Right cardiac atrium (tissue), 5 donors: ENCODE measurements at places on chromosomes 7 and 10. TPM values are rescaled to one million over a fixed set of nuclear protein-coding genes. Genes with fewer than 3 reads are reported as not detected.

Gene PSPH
- total RNA-seq, result 14.1 TPM

Gene POLD2
- 85.8 TPM for total RNA-seq

GRCh38 chr10:104040862-104041789 lies 44.6 kb downstream of the COL17A1 start:
- no peak for DNase-seq

- no peak for DNase-seq
These were observed 18.3 kb upstream of the ZC3HAV1L start for GRCh38 chr7:139054101-139054500.

GRCh38 chr7:50690541-50691011 lies 92.1 kb downstream of the GRB10 start:
- DNase-seq, result no peak

DNA sequence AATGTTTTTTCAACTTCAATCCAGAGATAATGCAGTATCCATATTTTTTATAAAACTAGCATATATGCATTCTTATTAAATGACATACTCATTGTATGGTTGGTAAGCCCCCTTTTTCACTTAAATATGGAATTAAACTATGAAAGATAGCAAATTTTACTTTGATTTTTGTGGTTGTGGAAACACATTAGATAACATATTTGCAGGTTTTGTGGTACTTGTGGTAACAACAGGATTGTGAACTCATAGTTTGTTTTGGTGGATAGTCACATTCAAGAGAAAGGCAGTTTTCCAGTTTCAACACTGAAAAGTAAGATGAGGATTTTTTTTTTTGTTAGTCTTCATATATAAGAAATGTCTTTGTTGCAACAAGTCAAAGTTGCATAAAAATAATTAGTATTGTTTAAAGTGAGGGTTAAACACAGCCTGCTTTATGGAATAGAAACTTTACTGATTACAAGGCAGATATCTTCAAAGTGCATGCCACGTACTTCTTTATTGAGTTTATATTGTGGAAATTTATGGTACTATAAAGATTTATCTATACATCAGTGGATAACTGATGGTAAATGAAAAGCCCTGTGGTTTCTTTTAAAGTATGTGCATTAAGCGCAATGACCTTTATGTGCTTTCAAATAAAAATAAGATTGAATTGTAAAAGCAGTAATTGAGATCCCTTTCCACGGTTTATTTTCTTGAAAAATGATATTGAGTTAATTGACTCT lies 39.7 kb upstream of the SEMA3D start:
- DNase-seq, result no peak

Gene OR6B1
- total RNA-seq, result not detected

Gene GRM8
- total RNA-seq, result not detected

DNA sequence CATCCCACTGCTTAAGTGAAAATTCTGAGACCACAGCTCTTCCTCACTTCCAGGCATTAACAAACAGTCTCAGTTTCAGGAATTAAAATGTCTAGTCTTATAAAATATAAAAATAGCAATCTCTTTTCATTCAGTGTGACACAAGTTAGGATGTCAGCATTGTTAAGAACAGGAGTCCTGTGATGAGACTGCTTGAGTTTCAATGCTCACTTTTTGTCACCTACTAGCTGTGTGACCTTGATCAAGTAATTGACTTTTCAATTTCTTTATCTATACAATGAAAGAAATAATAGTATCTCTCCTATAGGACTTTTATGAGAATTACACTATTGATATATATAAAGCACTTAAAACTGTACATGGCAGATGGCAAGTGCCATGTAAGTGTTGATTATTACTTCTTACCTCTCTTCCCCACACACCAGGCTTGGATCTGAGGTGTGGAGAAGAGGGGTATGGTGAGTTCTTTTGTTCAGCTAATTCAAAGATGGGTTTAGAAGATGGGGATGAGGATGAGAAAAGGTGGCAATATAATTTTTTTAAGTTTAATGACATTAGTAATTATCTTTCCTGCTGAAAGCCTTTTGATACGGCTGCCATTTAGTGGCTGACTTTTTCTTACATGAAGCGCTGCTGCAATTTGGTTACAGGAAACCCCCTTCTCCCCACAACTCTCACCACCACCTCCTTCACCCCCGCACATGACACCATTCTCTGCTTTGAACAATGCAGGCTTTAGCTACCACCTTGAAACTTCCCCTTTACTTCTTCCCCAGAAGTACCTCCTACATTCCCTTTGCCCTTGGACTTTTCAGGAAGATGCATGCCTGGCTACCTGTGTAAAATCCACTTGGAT lies 20.8 kb upstream of the HYAL4 start:
- no peak for DNase-seq

Gene ANKRD30A
- total RNA-seq, result not detected

DNA sequence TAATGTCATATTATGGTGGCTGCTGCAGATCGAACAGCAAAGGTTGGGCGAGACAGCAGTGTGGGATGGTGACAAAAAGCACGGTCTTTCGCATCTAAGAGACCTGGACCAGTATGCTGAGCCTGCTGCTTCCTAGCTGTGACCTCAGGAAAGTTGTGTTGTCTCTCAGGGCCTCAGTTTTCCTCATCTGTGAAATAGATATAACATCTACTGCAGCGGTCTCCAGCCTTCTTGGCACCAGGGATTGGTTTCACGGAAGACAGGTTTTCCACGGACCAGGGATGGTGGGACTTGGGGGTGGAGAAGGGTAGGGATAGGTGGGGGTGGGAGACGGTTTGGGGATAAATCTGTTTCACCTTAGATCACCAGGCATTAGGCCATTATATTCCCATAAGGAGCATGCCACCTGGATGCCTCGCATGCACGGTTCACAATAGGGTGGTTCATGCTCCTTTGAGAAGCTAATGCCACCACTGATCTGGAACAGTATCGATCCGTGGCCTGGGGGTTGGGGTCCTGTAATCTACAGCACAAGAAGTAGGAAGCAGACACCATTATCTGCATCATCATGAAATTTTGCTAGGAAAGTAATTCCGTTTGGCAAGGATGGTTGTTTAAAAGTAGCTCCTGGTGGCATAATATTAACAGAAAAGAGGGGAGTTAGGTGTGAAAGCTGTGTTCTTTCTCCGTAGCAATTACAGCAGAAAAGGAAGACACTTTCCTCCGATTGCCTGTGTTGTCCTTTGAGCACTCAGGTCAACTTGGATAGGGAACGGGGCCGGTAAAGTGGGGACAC lies 10.8 kb downstream of the KLF6 start:
- no peak for DNase-seq

DNA sequence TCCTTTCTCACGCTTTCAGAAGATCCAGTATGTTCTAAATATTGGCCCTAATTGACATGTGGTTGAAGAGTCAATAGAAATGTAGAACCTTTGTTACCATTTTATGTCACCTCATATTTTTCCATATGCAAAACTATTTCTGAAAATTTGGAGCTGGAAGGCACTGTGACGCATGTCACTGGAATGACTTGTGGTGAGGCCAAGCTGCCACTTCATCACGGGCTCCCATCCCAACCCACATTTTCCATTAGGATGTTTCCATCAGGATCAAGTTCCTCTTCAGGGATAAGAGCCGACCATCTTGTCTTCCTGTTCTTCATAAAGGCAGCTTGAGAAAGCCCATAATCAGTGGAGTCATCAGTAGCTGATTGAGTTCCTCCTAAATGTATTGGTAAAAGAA lies 1241.7 kb downstream of the GATA3 start:
- DNase-seq, result no peak

Gene SCART1
- 1.4 TPM for total RNA-seq

- DNase-seq, result no peak
These were observed 25.2 kb downstream of the FAM241B start for GRCh38 chr10:69655124-69655867.

- DNase-seq, result no peak
These were observed at the start of gene NKX1-2 for GRCh38 chr10:124450012-124450782. Gene NKX1-2, minus strand, starts transcription at chr10:124450035. Its CDS starts 92 bp downstream, at chr10:124449943.

- no peak for DNase-seq
These were observed 175.7 kb upstream of the AUTS2 start for GRCh38 chr7:69422574-69422985.

Gene ACSL5
- total RNA-seq, result 6.9 TPM

DNA sequence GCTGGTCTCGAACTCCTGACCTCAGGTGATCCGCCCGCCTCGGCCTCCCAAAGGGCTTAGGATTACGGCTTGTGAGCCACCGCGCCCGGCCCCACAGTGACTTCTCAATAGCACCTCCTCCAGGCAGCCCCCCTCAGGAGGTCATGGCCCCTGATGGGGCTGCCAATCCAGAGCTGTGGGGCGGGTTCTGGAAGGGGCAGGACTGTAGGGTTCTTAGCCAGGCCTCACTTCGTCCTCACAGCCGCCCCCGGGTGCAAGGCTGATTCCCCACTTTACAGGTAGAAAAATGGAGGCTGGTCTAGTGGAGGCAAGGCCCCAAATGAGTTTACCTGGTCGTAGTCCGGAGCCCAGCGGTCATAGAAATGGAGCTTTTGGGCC lies 638 bp downstream of the METTL27 start:
- no peak for DNase-seq

DNA sequence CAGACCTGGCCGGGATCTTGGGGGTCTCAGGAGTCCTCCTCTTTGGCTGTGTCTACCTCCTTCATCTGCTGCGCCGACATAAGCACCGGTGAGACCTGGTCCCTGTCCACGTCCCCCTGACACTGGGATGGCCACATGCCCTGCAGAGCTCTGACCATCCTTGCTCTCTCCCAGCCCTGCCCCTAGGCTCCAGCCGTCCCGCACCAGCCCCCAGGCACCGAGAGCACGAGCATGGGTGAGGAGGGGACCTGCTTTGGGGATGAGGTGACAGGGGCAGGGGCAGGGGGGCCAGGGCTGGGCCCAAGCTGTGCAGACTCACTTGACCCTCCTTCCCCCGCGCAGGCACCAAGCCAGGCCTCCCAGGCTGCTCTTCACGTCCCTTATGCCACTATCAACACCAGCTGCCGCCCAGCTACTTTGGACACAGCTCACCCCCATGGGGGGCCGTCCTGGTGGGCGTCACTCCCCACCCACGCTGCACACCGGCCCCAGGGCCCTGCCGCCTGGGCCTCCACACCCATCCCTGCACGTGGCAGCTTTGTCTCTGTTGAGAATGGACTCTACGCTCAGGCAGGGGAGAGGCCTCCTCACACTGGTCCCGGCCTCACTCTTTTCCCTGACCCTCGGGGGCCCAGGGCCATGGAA lies 959 bp downstream of the PVRIG start:
- DNase-seq, result no peak

GRCh38 chr10:114771157-114771556 lies 50.4 kb upstream of the FHIP2A start:
- DNase-seq, result no peak

DNA sequence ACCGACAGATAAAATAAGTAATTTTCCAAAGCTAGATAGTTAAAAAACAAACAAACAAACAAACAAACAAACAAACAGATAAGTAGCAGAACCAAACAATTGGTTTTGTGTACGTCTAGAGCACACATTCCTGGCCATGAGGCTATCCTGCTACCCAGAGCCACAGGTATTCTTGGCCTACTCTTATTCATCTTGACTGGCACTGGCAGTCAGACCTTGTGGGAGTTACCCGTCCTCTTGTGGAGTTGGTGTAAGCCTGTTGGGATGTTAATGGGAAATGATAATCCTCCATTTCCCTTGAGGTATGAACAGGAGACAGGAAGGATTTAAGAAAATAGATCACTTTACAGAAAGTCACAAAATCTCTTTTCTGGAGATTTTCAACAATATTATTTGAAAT lies 142.4 kb upstream of the MEOX2 start:
- no peak for DNase-seq

Gene ANKRD61
- not detected for total RNA-seq

- DNase-seq, result peak; percentile 56
These were observed 18.3 kb downstream of the TACR2 start for GRCh38 chr10:69398466-69398865.

DNA sequence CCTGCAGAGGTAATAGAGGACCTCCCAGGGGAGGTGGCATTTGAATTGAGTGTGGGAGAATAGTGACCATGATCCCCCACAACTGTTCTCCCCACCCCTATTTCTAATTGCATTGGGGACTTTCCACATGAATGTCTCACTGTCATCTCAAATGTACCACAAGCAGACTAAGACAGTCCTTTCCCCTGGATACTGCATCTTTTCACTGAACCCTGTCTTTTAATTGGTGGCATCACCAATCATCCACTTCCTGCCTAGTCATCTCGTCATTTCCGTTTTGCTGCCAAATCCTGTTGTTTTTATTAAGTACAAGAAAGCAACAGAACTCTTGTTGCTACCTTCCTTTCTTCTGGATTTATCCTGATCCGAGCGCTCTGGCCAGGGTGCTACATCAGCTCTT lies 120.3 kb downstream of the NRP1 start:
- no peak for DNase-seq

- DNase-seq, result no peak
These were observed 907.9 kb downstream of the ANKRD7 start for GRCh38 chr7:119132436-119132835.

GRCh38 chr10:130483691-130484467 lies 347.7 kb downstream of the GLRX3 start:
- no peak for DNase-seq

DNA sequence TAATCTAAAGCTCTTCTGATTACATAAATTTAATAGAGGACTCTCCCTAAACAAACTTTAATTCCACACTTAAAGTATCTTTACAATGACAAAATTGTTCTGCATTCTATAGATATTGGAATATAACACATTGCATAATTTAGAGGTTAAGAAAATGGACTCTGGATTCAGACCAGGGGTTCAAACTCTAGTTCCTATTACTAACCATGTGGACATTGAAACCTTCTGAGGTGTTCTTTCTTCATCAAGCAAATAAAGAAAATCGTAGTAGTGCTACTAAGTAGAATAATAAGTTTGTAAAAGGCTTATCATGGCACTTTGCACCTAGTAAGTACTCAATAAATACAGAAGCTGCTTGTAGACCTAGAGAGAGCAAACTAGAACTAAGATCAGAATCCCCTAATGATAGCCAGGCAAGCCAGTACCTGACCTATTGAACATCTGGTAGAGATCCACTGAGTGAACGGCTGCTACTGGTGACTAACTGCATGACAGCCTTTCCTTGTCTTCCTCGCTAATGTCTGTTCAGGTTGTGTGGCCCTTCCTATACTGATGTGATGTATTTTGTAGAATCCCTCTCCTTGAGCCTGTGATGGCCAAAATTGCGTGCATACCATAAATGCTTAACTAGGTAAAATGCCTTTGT lies 430.3 kb downstream of the KCNMA1 start:
- DNase-seq, result no peak

DNA sequence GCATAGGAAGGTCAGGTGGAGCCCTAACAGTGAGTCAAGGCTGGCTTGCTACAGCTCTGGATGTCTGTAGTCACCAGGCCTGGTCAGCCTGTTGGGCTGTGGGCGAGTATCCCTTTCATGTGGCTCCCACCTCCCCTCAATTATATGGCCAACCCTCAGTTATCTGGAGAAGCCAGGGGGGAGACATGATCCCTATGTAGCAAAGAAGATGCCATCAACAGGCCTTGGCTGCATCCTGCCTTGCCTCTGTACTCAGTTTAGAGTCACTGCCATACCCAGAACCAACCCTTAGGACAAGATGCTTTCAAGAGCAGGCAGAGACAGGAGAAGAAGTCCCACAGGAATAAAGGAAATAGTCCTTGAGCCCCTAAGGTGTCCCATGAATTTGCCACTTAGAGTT lies 763.9 kb downstream of the GRID1 start:
- DNase-seq, result no peak

Gene GJD4
- total RNA-seq, result not detected

Gene SPDYE3
- not detected for total RNA-seq

Gene LIPK
- not detected for total RNA-seq

GRCh38 chr10:121087129-121087528 lies 236.0 kb downstream of the WDR11 start:
- no peak for DNase-seq
